ENCODE measurements at places on chromosomes 4 and X.

DNA sequence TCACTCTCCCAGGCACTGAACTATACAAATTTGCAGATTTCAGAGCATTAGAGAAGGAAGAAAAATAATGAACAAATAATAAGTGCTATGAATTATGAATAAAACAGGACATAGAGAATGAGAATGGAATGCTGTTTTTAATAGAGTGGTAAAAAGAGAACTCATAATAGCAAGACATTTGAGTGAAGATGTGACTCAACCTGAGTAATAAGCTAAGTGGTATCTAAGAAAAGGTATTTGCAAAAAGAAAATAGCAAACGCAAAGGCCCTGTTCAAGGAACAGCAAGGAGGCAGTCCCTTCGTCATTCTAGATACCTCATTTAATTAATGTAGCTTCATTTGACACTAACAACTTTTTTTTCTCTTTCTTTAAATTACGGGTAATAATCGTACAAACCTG lies 1910.0 kb upstream of the TENM3 start:
- no peak for DNase-seq

DNA sequence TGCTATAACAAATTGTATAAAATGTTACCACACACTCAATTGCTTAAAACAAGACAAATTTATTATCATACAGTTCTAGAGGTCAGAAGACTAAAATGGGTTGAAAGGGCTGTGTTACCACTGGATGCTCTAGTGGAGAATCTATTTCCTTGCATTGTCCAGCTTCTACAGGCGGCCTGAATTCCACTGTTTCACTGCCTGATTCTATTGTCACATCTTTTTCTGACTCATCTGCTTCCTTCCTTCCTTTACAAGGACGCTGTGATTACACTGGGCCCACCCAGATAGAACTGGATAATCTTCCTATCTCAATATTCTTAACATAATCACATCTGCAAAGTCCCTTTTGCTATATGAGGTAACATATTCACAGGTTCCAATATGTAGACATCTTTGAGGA lies 19.4 kb upstream of the ARMCX1 start:
- DNase-seq, result no peak

DNA sequence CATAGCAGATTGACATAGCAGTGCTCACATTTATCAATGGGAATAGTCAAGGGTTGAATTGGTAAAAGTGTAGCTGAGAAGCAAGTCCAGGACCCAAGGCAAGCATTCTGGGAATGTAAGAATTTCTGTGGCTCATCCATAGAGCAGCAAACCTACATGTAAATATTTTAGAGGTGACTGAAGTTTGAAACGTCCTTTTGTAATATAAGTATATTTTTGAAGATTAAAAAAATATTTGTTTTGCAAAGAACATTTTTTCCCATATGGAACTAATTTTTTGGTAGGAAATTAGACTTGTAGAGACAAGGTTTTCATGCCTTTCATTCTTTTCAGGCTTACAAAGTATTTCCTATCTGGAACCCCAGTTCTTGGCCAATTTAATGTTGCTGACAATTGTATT lies 104.0 kb downstream of the TEX13A start:
- no peak for DNase-seq

GRCh38 chr4:10619220-10619619 lies 65.3 kb downstream of the CLNK start:
- peak; percentile 37 for DNase-seq

DNA sequence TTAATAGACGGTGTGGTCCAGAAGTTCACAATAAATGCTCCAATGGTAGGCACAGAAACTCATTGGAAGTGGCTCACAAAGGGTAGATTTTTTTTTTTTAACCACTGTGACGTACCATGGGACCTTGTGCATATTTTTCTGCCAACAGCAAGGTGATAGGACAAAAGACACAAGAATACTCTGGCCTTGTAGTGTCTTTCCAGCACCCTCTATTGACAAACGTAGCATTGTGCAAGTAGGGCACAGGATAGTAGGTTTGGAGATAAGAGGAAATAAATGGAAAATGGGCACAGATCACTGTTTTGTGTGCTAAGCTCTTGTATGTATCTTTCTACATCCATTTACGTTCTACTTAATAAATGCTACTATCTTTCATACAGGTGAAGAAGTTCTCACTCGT lies 2054.9 kb downstream of the PCDH7 start:
- DNase-seq, result peak; percentile 17

DNA sequence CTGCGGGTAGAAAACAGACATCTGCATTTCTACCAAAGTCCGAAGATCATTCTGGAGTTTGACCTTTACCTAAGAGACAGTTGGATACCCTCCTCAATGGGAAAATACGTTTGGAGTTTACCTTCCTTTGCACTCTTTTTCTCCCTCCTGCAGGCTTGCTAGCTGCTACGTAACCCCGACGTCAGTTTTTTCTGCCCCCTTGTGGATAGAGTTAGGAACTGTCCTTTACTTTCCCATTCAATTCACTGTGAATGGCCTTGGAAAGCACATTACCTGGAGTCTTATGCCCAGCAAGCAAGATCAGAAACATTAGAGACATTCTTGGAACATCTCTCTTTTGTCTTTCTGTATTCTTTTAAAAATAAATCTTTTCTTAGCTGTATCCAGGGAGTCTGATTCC lies 250.7 kb downstream of the NAP1L3 start:
- peak; percentile 14 for DNase-seq

DNA sequence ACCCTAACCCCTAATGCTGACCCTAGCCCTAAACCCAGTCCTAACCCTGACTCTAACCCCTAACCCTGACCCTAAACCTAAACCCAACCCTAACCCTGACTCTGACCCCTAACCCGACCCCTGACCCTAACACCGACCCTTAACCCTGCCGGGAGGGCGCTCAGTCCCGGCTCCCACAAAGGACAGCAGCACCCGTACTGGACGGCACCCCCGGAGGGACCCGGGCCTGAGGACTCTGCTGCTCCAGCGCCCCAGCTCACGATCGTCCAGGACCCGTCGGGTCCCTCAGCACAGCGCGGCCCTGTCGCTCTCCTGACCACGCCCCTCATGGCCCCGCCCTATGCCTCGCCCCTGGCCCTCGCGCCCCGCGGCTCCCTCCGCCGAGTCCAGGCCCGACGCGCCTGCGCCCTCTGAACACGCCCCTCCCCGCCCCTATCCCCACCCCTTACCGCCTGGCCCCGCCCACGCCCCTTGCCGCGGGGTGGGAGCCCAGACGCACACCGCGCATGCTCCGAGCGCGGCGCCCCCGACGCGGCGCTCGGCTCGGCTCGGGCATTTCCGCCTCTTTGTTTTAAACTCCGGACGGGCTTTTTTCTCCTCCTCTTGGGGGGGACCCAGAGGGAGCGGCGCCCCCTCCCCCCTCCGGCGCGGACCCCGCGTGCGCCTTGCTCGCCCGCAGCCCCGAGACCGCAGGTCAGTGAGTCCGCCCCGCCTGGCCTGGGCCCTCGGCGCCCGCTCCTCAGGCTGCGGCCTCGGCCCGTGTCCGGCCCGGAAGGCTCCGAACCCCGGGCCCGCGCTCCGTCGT lies at the start of gene PCGF3:
Gene PCGF3, plus strand, starts transcription at position 555 of the 805 bp plus-strand sequence. CDS start 27,849 bp downstream, outside the sequence.
- DNase-seq, result peak; percentile 91

GRCh38 chr4:149293046-149293649 lies 522.5 kb downstream of the IQCM start:
- DNase-seq, result peak; percentile 3

- DNase-seq, result peak; percentile 21
These were observed 728 bp upstream of the HGFAC start for GRCh38 chr4:3440979-3441500.

GRCh38 chr4:169314906-169315305 lies 44.1 kb upstream of the SH3RF1 start:
- peak; percentile 78 for DNase-seq
